Psoas muscle (tissue), 8 donors: ENCODE measurements at places on chromosomes 11 and 22. TPM values are rescaled to one million over a fixed set of nuclear protein-coding genes. Genes with fewer than 3 reads are reported as not detected.

- no peak for DNase-seq
These were observed 17.9 kb downstream of the C1QTNF6 start for GRCh38 chr22:37169947-37170688.

- no peak for DNase-seq
These were observed 108.6 kb downstream of the SCN3B start for GRCh38 chr11:123545726-123546270.

DNA sequence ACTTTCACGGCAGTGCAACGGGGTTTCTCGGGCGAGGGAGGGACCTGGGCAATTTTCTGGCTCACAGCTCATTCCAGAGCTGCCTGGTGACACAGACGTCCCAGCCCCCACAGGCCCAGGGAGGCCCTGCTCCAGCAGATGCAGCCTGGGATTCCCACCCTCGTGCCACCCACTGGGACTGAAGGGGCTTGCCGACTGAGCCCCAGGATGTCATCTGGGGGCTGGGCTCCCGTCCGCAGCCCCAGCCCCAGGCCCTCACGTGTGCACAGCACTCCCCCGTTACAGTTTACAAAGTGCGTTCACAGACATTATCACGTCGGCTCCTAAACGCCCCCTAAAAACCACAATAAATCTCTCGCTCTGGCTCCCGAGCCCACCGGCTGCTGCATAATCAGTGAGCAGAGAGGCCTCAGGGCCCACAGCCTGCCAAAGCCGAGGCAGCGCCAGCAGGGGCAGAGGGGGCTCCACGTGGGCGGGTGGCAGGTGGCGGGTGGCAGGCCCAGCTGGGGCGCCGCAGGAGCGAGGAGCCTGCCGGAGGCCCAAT, 76.9 kb upstream of the TCF20 start:
- DNase-seq, result no peak

The OR10D3 gene
- total RNA-seq, result not detected

- no peak for DNase-seq
These were observed 132.9 kb downstream of the PKNOX2 start for GRCh38 chr11:125297346-125297915.
